ENCODE measurements at places on chromosomes 16 and 17. TPM values are rescaled to one million over a fixed set of nuclear protein-coding genes. Genes with fewer than 3 reads are reported as not detected.

DNA sequence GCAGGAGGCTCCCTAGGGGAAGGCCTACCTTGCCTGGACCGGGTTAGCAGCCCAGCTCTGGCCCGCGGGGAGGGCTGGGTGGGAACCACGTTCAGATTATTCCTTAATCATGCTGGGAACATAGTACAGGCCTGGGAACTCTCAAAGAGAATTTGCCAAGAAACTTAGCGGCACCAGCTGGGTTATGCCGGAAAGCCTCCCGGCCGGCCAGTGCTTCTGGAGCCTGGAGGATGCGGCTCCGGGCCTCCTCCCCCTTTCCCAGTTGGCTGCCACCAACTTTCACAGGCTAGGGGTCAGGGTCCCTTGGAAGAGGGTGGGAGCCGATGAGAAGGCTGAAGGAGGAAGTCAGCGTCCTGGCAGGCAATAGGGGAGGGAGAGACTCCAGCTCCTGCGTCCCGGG is 10.8 kb downstream of the NGFR start:
- DNase-seq, result peak; percentile 32

GRCh38 chr17:31373150-31374093 is 18.1 kb upstream of the RAB11FIP4 start:
- DNase-seq, result peak; percentile 37

DNA sequence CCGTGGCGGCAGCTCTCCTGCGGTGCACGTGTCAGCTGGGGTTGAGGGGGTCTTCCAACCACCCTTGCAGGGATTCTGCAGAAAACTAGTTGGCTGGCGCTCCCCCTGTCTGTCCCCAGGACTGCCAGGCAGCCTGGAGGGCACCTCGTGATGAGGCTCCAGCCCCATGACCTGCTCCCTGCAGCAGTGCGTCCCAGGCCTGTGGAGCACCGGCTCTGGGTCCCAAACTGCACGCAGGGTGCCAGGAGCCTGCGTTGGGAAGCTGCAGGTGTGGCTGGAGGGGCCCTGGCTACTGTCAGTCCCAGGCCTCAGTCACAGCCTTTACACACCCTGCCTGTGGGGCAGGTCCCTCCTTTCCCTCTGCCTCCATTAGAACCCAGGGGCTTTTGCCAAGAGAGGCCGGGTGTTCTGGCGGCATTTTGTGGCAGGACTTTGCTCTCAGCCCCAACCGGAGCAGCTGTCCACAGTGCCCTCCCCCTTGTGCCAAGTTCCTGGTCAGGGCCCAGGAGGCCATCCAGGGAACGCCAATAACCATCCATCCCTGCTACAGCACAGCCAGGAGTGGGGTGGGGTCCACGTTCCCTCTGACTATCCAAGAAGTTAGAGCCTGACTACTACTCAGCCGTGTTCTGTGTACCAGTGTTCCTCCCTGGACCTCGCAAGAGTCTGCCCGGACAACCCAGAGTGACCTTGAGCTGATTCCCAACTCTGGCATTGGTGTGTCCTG is 9.2 kb downstream of the CHMP6 start:
- peak; percentile 33 for DNase-seq

GRCh38 chr17:61168506-61168905 is 231.1 kb upstream of the TBX2 start:
- DNase-seq, result no peak

- DNase-seq, result no peak
Measured at GRCh38 chr16:585351-585750, 4.5 kb upstream of the RAB40C start.

DNA sequence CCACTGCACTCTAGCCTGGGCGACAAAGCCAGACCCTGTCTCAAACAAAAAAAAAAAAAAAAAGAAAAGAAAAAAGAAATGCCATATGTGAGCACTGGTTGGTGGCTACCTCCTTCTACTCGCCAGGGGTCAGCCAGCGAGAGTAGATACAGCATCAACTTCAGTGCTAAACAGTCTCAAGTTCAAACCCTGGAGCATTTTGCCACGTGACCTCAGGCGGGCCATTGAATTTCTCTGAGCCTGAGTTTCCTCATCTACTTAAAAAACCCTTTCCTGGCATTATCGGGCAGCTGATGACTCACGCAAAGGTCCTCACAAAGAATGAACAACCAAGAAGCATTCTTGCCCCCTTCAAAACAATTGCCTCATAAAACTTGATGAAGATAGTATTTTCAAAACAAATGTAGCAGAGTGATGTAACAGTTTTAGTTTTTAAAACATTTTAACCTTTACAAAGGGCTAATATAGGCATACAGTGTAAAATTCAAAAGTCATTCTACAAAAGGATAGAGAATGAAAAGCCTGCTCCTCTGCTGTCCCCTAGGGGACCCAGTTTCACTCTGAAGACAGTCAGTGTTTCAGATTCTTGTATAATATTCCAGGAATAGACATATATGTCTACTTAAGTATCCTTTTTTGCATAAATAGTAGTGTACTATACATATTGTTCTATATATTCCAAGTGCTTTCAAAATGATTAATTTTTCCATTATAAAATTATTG is 28.4 kb downstream of the DNAH2 start:
- peak; percentile 36 for DNase-seq

DNA sequence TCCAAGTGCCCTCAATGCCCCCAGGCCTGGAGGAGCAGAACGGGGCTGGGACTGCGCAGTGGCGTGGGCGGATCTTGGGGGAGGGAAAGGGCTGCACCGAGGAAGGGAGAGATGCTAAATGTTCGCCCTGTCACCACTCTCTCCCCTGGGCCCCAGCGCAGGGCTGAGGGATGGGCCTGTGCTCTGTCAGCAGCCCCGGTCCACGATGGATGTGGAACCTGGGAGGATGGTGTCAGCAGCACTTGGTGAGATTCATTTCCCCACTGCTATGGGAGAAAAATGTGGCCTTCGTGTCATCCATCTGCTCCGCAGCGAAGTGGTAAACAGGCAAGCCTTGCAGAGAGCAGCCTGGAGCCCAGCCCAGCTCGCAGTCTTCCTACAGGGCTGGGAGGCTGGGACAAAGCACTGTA is 72.0 kb downstream of the TMEM132E start:
- DNase-seq, result no peak

DNA sequence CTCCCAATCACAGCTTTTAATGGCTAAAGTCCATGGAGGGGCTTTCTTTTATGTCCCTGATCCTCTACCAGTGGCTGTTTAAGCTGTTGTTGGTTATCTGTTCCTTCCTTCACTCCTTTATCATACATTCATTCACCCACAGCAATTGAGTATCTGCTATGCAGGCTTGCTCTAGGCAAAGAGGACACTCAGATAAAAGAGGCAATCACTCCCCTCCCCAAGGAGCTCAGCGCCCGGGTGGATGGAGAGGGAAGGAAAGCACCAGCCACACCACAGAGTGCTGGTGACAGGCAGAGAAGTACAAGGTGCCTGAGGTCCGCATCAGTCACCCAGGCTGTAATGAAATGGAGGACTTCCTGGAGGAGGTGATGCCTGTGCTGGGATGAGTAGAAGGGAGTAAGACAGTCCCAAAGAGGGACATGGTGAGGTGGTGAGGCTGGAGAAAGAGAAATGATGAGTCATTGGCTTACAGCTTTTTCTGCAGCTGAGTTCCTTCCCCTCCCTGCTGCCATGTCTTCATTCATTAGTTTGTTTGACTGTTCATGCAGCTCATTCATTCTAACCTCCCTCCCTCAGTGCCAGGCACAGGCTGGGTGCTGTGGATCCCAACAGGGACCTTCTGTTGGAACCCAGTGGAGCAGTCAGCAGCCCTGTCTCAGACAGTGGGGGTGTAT is 12.8 kb upstream of the NGFR start:
- DNase-seq, result no peak

DNA sequence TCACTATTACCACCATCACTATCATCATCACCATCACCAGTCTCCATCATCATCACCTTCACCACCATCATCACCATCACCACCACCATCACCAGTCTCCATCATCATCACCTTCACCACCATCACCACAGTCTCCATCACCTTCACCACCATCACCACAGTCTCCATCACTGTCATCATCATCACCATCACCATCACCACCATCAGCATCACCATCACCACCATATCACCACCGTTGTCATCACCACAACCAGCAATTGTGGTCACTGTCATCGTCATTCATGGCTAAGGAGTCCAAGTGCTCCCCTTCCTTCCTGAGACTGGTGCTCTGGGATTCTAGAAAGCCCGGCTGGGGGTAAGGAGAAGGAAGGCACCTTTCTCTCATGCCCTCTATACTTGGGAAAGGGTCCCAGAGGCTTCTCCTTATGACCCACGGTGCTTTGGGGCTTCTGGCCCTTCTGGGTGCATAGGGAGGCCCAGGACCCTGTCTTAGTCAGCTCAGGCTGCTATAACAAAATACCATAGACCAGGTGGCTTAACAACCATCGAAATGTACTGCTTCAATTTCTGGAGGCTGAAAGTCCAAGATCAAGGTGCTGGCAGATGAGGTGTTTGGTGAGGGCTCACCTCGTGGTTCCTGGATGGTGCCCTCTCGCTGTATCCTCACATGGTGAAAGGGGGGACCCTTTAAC is 93.4 kb upstream of the GSE1 start:
- DNase-seq, result no peak

The SLC46A1 gene
- 46.2 TPM for total RNA-seq

The ATAD5 gene
- 0.92 TPM for total RNA-seq

The TVP23A gene
- total RNA-seq, result 0.52 TPM

The DNAH17 gene
- total RNA-seq, result not detected

The TNFRSF17 gene
- 0.46 TPM for total RNA-seq

Data from mucosa of gallbladder (tissue), 1 donor.